ENCODE measurements at places on chromosomes 1 and 21. TPM values are rescaled to one million over a fixed set of nuclear protein-coding genes. Genes with fewer than 3 reads are reported as not detected.

The LRP8 gene
- 36.9 TPM for total RNA-seq

The PROK1 gene
- not detected for total RNA-seq

The ATG4C gene
- total RNA-seq: 32.8 TPM

The CTSE gene
- not detected for total RNA-seq

The KCNJ15 gene
- not detected for total RNA-seq

The PRDM16 gene
- total RNA-seq: 2.5 TPM
